Activated effector memory CD4-positive, alpha-beta T cell treated with Interleukin-2 at 50 U/mL for 16 hours (primary cell): ENCODE measurements at places on chromosomes 4 and X.

GRCh38 chrX:150303386-150304097 is 59.6 kb upstream of the MAMLD1 start:
- DNase-seq: no peak

DNA sequence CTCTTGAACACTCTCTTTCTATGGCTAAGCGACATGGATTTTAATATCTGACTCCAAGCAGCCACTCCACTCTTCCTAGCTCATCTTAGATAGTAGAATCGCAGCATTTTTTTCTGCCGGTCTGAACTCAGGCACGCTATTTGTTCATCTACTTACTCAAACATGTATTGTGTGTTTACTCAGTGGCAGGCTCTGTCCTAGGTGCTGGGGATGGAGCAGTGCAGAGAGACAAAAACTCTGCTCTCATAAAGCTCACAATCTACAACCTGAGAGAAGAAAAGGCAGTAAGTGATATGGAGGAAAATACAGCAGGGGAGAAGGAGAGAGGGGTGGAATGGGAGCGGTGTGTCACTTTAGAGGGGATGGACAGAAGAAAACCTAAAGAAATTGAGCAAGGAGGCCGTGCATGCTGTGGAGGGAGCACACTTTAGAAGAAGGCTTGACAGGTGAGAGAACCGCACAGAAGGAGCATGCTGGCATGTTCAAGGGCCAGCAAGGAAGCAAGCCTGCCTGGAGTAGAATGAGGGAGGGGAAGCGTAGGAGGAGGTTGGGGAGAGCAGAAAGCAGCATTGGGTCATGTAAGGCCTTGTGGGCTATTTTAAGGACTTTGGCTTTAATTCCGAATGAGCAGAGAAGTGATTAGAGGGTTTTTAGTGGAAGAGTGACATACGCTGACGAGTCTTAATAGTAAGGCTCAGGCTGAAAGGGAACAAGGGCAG is 132.0 kb downstream of the ANK2 start:
- no peak for DNase-seq

GRCh38 chr4:137576446-137576845 is 44.2 kb upstream of the PCDH18 start:
- no peak for DNase-seq

DNA sequence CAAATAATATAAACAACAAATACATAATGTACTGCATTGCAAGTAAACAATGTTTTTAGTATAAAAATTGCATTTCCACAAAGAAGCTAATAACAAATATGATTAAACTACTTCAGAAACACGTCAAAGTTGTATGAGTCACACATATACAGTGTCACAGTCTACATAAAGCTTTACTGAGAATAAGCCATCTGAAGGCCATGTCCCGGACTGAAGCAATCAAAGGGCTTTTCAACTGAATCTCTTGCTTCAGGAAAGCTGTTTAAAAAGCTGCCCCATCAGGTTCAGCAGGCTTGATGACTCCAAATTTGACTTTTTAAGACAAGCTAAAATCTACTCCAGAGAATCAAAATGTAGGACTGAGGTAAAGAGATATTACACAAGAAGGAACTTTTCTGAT is 1476.8 kb downstream of the ADGRL3 start:
- DNase-seq: no peak
